WERI-Rb-1 (cell line): ENCODE measurements at places on chromosomes 2 and 18.

- no peak for DNase-seq
These were observed 20.0 kb upstream of the CAVIN2 start for GRCh38 chr2:191866675-191867506.

DNA sequence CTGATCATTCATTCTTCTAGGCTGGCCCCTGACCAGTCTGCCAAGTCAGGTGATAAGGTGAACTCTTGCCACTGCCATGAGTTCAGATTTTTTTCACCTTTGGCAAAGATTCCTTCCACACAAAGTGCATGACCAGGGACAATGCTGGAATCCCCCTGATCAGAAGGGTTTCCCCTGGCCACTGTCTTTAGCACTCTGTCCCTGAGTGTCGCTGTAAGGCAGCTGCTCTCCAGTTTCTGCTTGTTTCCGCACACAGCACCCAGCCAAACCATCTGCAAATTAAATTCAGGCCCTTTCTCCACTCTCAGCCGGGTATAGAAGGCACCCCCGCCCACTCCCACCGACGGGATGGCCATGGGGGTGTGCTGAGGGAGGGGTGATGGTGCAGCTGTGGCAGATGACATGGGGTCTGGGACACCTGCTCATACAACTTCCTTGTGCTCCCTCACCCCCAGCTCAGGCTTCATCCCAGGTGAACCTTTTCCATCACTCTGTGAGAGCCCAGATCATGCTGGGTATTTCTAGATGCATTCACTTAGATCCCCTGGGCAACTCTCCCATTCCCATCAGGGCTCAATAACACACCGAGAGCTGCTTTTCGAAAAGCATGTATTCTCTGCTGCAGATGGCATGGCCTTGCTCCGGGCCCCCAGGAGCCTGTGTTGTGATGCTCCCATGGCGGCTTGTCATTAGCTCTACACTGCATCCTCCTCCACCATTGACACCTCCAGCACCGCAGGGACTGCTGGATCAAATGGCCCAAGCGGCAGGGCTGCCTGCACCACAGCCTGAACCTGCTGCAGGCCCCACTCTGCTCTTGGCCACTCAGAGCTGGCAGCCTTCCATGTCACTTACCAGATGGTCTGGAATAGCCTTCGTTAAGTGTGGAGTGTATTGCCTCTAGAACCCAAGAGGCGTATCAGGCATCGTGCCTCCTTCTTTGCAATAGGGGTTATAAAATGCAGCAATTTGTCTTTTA, 52.3 kb upstream of the ROCK2 start:
- no peak for DNase-seq

DNA sequence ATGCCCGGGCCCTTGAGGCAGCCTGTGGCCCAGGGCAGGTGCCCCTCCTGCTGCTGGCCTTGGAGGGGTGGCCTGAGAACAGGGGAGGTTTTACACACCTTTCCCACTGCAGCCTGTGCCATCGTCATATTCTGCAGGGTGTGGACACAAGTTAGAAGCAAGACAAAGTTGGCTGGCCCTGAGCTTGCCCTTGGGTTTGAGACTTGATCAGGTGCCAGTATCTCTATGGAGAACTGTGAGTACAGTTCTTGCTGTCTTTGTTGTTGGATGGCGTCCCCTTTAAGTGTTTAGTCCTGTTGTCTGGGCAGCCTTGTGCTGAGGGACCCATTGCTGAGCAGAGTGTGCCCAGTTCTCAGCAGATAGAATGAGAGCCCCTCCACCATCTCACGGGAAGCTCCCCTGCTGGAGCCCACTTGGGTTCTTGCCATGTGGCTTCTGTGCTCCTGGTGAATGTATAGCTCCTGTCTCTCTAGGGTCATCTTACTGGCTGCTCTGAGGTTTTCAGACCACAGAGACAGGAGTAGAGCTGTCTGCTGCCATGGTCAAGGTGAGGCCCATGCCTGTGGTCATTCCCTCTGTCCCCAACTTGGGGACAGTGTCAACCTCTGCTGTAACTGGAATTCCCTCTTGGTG, 115.9 kb downstream of the SH3RF3 start:
- DNase-seq, result no peak

DNA sequence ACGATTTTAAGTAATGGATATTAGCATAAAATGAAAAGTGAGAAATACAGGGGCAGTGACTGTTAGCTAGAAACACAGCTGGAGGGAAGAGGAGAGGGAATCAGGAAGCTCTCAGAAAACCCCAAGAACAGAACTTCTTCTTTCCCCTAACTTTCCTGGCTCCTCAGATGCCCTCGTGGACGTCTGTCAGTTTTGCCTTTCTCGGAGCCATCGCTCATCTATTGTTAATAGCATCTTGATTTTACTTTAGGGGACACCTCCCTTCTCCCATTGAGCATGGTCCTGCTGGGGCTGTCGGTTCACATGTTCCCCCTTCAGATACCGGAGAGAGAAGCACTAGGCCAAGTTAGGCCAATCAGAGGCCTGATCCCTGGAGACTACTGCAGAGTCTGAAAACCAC, 2.3 kb upstream of the PLEK start:
- DNase-seq, result no peak

GRCh38 chr2:161312996-161313395, 4.8 kb downstream of the PSMD14 start:
- no peak for DNase-seq

- peak; percentile 13 for DNase-seq
These were observed 950.6 kb upstream of the LRATD1 start for GRCh38 chr2:13681936-13682335.

DNA sequence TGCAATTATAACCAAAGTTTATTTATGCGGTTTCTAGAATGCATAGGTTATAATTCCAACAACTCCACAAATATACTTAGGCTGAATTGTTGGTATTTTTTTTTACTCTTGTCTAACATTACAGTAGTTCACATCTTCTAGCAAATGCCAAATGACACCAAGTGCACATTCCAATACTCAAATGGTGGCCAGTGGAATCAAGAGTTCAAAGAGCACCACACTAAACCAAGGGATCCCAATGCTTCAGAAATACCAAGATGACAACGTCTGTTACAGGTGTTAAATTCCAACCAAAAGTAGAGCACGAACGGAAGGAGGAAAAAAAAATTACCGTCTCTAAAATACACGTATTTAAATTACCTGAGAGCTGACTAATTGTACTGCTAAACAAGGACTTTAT, 136.2 kb downstream of the TMEM247 start:
- no peak for DNase-seq

DNA sequence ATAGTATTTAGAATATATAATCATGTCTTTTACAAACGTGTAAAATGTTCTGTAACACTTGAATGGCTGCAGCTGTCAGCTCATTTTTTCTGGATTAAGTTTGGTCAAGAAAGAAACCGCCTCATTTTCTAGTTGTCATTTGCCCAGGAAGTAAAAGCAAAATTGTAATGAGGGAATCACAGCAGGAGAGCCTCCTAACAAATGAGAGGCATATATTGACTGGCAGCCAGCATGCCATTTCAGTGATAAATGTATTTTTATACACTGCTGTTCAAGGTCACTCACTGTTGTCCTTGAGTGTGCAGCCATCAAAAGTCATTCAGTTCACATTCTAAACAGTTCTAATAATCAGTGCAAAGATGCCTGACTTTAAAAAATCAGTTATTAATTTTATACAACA, 144.3 kb upstream of the BOD1L2 start:
- DNase-seq, result no peak

GRCh38 chr2:239095460-239096081, 247.7 kb downstream of the TWIST2 start:
- DNase-seq, result no peak

DNA sequence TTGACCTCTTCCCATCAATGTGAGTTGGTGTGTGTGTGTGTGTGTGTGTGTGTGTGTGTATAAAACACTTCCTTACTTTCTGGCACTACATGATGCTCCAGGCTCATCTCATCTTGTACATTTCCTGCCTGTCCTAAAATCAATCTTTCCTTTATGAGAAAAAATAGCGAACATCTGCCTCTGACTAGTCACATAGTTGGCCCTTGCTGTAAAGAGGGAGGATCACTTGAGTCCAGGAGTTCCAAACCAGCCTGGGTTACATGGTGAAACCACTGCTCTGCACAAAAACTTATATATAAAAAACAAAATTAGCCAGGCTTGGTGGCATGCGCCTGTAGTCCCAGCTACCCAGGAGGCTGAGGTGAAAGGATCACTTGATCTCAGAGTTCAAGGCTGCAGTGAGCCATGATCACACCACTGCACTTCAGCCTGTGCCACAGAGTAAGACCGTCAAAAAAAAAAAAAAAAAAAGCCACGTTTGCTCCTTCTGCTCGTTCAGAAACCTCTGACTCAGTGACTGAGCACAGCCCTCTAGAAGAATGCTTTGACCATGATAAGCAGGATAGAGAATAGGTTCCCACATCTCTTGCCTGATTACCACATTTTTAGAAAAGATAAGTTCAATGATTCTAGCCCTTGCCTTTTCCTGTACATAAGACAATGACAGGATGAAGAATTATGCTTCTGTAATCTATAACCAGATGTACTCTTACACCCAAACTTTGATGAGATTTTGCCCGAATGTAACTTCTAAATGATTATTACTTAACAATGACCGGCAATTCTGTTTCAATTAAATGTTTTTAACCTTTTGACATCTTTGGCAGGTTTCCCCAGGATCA, 45.2 kb upstream of the ST3GAL5 start:
- no peak for DNase-seq

DNA sequence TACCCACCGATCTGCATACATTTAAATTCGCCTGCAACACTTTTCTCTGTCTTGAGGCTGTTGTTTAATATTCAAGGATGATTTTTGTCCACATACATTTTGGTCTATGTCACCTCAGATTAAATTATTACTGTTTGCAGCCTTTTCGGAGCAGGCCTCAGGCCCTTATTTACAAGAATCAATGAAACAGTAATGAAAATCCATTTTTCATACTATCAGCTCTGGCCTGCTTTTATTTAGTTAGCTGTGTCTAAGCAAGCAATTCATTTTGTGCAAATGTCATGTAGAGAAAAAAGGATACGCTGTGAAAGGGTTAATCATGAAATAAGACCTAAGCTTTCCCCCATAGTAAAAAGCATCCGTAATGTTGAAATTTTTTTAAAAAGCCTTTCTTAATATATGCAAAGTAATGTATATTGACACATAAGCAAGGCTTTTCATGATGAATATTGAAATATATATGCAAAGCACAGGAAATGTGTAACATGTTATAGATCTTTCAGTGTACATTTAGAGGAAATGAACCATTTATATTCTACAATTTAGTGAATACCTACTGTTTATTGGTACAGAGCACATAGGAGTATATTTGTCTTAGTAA, 1135.3 kb upstream of the ZEB2 start:
- DNase-seq, result no peak

DNA sequence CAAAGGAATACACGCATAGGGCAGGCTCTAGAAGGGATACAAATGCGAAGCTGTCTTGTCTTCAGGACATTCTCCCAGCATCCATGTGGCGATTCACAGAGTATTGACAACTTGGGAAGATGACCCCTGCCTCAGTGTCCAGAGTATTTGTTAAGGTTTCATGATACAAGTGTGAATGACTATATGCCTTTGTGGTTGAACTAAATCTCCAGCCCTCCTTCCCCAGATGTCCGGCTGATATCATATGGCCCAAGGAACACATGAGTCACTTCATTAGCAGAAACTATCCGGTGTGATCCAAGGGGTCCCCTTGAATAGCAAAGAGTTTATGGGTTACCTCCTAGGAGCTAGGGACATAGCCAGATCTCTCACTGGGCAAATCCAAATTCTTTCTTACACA, 151.0 kb downstream of the INSIG2 start:
- DNase-seq, result no peak

- no peak for DNase-seq
These were observed 1.4 kb upstream of the SLC20A1 start for GRCh38 chr2:112644155-112644932.

DNA sequence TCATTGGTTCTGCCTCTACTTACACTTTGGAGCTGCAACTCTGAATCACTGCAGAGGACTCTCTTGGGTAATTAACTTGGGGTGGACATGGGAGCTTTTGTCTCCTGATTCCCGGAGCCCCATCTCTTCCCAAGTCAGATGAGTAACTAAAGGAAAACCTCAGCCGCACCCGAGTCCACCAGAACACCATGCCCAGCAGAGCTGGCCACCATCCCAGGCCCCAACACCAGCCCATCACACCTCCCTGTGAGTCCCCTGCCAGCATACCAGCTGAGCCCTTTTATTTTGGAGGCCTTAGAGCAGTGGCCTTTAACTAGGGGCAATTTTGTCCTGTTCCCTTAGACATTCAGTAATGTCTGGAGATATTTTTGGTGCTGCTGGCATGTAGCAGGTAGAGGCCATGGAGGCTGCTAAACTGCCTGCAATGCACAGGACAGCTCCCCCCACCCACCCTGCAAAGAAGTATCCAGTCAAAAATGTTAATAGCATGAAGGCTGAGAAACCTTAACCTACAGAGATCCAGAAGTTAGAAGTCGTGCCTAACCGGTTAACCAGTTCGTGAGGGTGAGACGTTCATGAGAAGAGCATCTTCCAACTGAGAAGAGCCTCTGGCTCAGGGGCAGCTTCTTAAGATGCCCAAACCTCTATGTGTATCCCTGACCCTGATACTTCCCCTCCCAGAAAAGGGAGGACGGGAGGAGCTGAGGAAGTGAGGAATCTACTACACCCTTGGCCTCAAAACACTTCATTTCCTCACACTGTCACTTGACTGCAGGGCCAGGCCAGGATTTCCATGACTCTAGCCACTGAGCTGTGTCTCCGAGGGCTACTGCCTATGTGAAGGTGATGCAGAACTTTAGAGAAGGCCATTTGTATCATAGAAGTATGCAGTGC, 139.9 kb upstream of the EPAS1 start:
- no peak for DNase-seq

DNA sequence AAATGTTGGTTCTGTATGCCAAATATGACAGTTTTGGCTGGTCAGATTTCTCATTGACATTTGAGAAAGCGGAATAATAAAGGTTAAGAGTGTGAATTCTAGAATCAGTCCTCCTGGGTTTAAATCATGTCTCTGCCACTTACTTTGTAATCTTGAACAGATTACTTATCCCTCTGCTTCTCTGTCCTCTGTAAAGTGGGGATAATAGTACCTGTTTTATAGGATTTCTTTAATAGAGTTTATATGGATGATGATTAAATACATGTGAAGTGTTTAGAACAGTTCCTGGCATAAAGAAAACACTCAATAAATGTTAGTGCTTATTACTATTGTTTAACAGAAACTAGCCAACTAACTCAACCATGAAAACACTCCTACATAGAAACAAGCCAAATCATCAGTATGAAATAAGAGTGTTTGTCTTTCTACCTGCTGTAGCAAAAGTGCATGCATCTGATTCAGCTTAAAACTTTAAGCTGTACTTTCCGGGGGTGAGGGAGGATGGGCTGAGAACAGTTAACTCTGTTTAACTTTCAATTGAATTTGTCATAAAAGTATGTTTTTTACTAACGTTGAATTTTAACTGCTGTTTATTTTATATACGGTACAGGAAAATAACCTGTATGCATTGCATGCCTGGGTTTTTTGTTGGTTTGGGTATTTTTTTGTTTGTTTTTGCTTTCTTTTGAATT, 6.8 kb downstream of the HTR2B start:
- DNase-seq, result no peak
